ENCODE measurements at places on chromosomes 4 and X. TPM values are rescaled to one million over a fixed set of nuclear protein-coding genes. Genes with fewer than 3 reads are reported as not detected.
A peak's percentile ranks its signal among the peaks of the same experiment; 100 is the strongest.

ESX1 gene
- total RNA-seq = not detected

- DNase-seq = peak; percentile 71
Observed at GRCh38 chrX:110204986-110205385, 112.9 kb downstream of the AMMECR1 start.

DNA sequence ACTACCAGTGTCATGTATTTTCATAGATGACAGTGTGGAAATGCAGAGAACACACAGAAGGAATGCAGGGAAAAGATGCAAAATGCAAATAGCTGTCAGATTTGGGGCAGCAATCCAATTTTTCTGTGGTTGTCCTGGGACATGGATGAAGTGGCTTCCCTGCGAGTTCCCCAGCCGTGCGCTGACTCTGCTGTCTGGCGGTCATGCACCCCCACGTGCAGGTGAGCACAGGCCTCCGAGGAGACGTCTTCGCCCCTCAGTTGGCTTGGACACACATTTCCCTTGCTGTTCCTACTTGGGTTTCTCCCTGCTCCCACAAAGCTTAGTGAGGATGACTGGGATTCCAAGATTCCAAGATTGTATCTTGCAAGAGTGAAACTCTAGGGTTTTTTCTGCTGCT, 24.4 kb downstream of the BLOC1S4 start:
- no peak for DNase-seq

- peak; percentile 38 for DNase-seq
Observed at GRCh38 chr4:70505151-70505748, 13.1 kb upstream of the AMTN start.

DNA sequence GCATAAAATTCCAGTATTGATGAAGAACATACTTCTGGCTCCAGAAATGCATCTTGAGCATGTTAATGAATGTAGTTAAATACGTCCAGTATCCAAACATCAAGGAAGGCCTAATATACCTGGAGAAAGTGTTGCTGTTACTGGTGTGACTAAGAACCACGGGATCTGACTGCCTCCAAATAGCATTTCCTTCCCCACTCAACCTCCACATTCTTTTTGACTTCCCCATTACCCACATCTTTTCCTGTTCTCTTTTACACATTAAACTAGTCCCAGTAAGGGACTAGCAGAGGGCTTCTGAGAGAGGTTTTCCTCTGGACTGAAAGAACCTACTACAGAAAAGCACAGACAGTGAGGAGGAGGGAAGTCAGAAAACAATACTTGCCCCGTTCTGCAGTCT, 482.8 kb upstream of the HTR2C start:
- no peak for DNase-seq

GRCh38 chrX:69073721-69074120, 91.5 kb downstream of the PJA1 start:
- DNase-seq = no peak

JADE3 gene
- total RNA-seq = 4.3 TPM

DNA sequence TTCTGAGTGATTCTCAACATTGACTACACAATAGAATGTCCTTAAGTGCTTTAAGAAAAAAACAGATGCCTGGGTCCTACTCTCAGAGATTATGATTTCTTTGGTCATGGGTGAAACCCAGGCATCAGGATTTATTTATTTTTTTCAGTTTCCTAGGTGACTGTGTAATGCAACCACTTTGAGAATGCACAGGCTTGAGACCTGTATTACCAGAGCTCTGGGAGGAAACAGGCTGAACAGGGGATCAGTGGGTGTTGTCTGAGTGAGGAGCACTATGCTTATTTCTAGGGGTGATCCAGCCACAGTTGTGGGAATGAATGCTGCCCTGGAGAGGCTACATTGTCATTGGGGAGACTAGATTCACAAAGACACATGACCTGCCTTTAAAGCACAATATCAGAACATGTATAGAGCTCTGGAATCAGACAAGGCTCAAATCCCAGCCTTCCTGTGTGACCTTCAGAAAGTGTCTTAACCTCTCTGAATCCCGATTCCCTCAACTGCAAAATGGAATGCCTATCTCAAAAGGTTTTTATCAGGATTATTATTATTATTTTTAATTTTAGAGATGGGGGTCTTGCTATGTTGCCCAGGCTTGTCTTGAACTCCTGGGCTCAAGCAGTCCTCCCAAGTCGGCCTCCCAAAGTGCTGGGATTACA, 61.6 kb upstream of the PRPS1 start:
- peak; percentile 42 for DNase-seq

- DNase-seq = peak; percentile 3
Observed at GRCh38 chrX:65463550-65463949, 71.0 kb downstream of the LAS1L start.

- no peak for DNase-seq
Observed at GRCh38 chrX:23937100-23937499, 29.3 kb downstream of the CXorf58 start.

DNA sequence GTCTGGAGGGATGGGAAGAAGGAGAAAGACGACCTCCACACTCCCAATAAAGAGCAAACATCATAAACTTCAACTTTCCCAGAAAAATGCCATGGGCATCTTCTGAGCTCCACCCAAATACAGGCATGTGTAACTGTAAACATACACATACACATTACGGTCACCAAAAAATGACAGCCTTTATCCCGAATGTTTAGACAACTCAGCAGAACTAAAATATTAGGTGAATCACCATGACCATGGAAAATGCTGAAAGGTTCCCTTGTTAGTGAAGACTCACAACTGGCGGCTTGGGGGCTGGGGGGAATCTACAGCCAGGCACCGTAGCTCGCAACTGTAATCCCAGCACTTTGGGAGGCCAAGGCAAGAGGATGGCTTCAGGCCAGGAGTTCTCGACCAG, 33.0 kb downstream of the PRKX start:
- DNase-seq = no peak

- peak; percentile 66 for DNase-seq
Observed at GRCh38 chr4:74418063-74418670, 26.8 kb upstream of the AREG start.

DNA sequence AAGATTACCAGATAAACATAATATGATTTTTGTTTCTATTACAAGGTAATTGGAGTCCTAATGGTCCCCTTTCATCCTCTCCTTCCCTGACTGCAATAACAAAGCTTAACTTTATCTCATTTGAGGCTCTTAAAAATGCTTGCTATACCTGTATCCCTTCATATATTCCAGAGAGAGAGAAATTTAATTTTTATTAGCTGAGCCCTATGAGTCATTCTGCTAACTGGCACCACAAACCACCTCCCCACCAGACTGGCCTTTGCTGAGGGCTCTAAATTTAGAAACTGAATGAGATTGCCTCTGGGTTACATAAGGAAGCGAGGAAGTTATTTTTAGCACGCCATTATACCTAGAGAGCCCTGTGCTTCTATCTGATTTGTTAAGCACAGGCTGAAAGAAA, 27.4 kb downstream of the CBLL2 start:
- DNase-seq = peak; percentile 30

CWH43 gene
- not detected for total RNA-seq

GRCh38 chr4:1033840-1034551, 22.6 kb downstream of the FGFRL1 start:
- DNase-seq = peak; percentile 29

DNA sequence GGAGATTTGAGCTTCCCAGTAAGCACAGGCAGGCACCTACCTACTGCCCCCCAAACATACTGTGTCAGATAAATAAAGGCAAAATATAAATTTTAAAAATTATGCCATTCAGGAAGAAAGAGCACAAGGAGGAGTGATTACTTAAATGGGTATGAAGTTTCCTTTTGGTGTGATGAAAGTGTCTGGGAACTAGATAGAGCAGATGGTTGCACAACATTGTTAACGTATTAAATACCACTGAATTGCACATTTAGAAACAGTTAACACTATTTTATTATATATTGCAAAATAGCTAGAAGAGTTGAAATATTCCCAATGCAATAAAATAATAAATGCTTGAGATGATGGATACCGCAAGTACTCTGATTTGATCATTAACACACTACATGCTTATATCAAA, 374.7 kb upstream of the FGF13 start:
- peak; percentile 44 for DNase-seq

DNA sequence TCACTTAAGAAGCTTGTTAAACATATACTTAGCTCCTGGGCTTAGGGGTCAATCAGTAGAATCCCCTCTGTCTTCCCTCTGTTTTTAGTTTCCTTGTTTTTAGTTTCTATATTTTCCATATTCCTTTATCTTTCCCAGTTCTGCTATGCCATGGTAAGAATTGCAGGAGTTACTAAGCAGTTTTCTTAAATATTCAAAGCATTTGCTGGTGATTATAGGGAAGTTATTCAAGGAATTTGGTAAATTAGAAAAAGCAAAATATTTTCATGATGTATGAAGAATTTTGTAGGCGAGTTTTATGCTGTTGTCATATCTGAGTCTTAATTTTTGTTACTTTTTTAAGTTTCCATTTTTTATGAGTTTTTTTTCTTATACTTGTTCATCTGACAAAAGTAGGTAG, 91.6 kb upstream of the NUDT6 start:
- no peak for DNase-seq

GRCh38 chr4:171779301-171779700, 33.9 kb upstream of the GALNTL6 start:
- DNase-seq = no peak

SUPT20HL1 gene
- total RNA-seq = not detected

DNA sequence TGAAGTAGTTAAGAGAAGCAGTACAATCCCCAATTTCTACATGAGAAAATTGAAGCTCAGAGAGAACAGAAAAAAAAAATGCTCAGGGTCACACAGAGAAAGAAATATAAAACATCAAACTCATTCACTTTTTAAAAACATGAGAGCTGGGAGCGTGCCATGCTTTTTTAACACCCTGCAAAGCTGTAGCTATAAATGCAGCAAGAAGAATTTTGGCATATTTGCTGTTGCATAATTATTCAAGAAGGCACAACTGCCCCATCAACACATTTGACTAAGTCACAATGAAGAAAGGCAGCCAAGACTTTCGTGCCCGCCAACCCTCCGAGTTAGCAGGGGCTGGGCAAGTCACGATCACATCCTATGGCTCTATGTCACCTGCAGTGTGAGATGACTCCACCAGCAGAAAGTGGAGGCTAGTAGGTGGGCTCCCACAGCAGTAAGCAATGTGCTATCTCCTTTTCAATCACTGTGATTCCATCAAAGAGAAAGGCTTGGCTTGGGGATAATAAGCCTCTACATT, 214.8 kb downstream of the DHX15 start:
- DNase-seq = no peak

- no peak for DNase-seq
Observed at GRCh38 chr4:19512086-19512485, 739.6 kb upstream of the SLIT2 start.

GAGE1 gene
- not detected for total RNA-seq

- peak; percentile 50 for DNase-seq
Observed at GRCh38 chr4:95108883-95109421, 351.2 kb downstream of the BMPR1B start.

- DNase-seq = no peak
Observed at GRCh38 chr4:92064574-92064973, 239.2 kb upstream of the GRID2 start.
